Activated CD8-positive, alpha-beta memory T cell treated with anti-CD3 and anti-CD28 coated beads for 4 hours (primary cell): ENCODE measurements at places on chromosomes 12 and 14.

DNA sequence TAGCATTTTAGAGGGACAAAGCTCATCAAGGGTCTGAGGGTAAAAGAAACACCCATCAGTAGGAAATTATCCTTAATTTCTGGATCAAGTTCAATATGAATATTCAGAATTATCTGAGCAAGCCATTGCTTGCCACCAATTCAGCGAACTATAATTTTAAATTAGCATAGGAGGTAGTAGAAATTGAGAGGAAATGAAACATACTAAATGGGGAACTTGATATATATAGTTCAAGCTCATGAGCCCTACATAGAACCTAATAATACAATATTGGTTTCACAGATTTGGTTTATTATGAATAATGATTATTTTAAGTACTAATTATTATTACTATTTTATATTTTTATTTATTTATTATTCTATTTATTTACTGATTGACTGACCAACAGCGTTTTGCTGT is 42.1 kb upstream of the GXYLT1 start:
- DNase-seq = no peak

DNA sequence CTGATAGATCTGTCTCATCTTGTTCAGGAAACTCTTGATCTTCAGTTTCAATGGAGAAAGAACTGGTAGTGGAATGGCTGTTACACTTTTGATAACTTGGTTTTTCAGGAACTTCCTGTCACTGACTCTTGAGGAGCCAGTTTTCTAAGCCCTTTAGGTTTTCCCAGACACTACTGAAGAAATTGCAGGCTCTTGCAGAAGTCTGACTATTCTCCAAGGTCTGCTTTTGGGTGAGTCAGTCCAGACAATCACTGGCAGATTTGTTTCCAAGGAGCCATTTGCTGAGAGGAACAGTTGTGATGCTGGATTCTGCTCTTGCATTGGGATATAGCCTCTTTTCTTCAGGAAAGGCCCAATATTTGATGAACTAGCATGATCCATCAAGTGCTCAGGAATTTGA is 468.0 kb downstream of the FUT8 start:
- DNase-seq = no peak

GRCh38 chr14:56004786-56005185 is 113.4 kb upstream of the PELI2 start:
- DNase-seq = no peak

GRCh38 chr12:32005496-32006125 is 46.4 kb downstream of the RESF1 start:
- no peak for DNase-seq

DNA sequence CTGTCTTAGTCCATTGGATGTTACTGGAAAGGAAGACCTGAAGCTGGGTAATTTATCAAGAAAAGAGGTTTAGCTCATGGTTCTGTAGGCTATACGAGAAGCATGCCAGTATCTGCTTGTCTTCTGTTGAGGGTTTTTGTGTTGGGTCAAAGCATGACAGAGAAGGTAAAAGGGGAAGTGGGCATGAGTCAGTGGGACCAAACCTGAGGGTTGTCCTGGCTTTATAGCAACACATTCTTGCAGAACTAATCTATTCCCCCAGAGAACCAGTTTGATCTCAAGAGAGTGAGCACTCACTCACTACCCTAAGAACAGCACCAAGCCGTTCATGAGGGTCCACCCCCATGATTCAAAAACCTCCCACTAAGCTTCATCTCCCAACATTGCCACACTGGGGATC is 19.0 kb upstream of the KRAS start:
- no peak for DNase-seq

DNA sequence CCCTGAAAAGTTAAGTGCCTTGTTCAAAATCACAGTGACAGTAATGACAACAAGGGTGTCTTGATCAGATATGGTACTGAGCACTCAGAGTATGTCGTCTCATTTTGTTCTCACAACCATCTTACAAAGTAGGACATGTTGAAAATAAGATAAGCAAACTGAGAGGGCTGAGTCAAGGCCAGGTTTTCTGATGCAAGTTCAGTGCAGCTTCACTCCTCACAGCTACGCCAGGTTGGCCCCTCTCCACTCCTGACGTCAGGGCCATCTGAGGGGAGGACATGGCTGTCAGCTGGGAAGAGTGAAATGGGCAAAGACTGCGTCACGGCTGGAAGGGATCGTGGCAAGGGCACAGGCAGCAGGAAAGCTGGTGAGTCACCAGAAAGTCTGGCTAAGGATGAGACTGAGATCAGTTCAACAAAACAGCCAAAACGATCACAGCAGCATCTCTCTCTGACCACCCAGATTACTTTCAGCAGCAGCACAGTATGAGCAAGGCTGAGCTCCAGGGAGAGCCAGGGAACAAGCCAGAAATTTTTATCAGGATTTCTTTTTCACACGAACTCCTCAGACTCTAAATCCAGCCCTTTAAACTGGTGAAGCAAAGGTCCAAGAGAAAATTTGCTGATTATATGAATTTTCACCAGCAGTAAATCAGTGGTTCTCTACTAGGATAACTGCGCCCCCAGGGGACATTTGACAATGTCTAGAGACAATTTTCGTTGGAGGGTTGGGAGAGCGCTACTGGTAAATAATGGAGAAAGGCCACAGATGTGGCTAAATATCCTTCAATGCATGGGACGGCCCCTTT is 297.9 kb upstream of the AMIGO2 start:
- DNase-seq = no peak

GRCh38 chr14:33808187-33808586 is 142.7 kb downstream of the EGLN3 start:
- no peak for DNase-seq

DNA sequence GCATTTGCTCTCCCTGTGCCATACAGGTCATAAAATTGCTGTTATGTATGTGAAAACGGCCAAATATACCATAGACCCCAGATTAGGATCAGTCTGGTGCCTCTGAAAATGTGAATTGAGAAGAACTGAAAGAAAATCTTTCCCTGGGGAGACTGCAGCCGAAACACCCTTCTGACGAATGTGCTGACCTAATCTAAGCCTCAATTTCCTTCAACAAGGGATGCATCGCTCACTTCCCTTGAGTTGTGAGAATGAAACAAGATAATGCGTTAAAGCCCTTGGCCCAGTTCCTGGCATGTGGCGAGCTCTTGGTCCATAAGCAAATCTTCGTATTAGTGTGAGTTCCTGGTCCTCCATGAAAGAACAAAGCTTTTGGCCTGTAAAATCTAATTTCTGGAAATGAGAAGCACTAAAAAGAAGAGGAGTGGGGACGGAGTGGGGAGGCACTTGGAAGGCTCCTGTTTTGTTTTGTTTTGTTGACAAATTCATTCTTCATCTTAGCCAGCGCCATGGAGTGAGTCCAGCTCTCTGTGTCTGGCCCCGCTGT is 49.5 kb upstream of the RTRAF start:
- no peak for DNase-seq

DNA sequence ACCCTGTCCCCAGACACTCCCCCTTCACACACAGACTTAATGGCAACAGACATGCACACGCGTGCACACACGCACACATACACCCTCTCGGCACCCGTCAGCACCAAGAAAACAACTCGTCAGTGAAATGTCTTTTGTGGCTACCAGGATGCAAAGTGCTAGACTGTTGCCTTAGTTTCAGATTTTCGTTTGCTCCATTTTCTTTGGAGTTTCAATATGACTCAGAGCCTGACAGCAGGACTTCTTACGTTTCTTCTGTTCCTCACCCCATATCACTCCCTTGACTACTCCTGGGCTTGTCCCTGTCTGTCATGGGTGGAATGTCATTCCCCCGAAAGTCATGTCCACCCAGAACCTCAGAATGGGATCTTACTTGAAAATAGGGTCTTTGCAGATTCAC is 182.9 kb downstream of the GLT1D1 start:
- DNase-seq = no peak

DNA sequence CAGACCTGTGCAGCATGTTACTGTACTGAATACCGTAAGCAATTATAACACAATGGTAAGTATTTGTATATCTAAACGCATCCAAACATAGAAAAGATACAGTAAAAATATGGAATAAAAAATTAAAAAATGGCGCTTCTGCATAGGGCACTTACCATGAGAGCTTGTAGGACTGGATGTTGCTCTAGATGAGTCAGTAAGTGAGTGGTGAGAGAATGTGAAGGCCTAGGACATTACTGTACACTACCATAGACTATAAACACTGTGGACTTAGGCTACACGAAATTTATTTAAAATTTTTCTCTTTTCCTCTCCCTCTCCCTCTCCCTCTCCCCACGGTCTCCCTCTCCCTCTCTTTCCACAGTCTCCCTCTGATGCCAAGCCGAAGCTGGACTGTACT is 194.5 kb upstream of the CDKN3 start:
- DNase-seq = no peak

- no peak for DNase-seq
These were observed 36.8 kb downstream of the PPTC7 start for GRCh38 chr12:110546339-110546738.

DNA sequence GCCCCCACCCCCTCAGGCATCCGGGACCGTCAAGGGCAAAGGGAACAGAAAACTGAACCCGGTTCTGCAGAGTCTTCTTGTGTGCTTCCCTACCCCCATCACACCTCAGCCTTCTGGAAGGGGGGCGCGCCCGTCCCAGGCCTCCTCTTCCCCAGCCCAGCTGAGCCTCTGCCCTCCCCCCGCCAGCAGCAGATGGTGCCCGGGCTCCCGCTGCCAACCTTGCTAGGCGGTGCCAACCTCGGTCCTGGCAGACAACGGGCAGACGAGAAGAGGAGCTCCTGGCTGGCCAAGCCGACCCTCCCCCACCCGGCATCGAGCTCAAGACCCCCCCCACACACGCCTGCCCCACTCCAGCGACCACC is 8.7 kb downstream of the STAC3 start:
- no peak for DNase-seq

- DNase-seq = no peak
These were observed 9.7 kb upstream of the KRT81 start for GRCh38 chr12:52300796-52301691.

GRCh38 chr14:73567951-73568885 is 795 bp upstream of the ACOT2 start:
- DNase-seq = no peak

DNA sequence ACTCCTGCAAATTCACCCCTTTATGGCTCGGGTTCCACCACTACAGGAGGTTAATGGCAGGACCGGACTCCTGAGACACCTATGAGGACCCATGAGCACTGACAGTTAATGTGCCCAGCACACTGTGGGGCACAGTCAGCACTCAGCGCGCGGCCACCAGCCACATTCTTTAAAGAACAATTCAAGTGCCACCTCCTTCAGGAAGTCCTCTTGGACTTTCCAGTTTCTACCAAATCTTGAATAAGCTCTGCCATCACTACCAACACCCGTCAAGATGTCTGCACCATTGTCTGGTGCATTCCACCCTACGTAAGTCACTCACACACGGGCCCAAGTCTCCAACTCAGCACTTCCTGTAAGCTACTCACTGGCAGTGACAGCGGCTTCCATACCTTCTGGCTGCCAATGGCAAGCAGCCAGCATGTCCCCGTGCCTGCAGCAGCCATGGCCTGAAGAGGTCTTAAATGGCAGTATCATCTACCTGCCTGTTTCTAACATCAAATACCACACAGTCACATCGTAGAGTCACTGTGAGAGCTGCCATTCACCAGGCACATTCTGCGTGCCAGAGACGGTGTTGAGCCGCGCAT is 48.5 kb downstream of the CDC42BPB start:
- DNase-seq = no peak

- no peak for DNase-seq
These were observed 196.0 kb upstream of the SEL1L start for GRCh38 chr14:81729622-81730021.

DNA sequence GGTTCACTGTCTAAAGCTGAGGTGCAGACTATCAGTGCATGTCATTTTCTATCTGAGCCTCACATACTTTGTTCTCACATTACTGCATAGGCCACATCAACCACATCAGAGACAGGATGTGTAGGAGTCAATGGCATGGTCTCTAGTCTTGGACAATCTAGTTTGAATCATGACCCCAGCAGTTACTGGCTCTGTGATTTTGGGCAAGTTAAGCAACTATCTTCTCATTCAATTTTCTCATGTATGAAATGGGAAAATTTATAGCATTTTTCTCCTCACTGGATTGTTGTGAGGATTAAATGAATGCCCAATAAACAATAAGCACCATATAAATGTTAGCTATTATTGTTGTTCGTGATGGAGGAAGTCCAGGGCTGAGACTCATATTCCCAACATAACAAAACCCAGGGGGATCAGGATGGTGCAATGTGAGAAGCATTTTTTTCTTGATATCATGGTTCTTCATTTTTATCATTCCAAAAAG is 432.6 kb downstream of the LRIG3 start:
- DNase-seq = no peak

- no peak for DNase-seq
These were observed 7.0 kb downstream of the TMEM179 start for GRCh38 chr14:104597576-104597975.

- DNase-seq = no peak
These were observed 74.1 kb upstream of the KRAS start for GRCh38 chr12:25324861-25325260.

GRCh38 chr12:31524791-31525495 is 66.0 kb downstream of the DENND5B start:
- DNase-seq = no peak

GRCh38 chr12:83168751-83169150 is 482.0 kb downstream of the TMTC2 start:
- DNase-seq = no peak

GRCh38 chr12:30134229-30134628 is 350.5 kb upstream of the TMTC1 start:
- DNase-seq = no peak

DNA sequence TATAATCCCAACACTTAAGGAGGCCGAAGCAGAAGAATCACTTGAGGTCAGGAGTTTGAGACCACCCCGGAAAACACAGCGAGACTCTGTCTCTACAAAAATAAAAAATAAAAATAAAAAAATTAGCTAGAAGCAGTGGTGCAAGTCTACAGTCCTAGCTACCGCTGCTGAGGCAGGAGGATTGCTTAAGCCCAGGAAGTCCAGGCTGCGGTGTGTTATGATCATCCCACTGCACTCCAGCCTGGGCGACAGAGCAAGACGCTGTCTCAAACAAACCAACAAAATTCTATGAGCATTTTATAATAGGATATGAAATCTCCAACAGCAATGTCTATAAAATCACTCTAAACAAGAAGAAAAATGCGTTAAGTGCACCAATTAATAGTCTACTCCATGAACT is 75.3 kb downstream of the PPP1R12A start:
- no peak for DNase-seq
